ENCODE measurements at places on chromosomes 13 and 19.

DNA sequence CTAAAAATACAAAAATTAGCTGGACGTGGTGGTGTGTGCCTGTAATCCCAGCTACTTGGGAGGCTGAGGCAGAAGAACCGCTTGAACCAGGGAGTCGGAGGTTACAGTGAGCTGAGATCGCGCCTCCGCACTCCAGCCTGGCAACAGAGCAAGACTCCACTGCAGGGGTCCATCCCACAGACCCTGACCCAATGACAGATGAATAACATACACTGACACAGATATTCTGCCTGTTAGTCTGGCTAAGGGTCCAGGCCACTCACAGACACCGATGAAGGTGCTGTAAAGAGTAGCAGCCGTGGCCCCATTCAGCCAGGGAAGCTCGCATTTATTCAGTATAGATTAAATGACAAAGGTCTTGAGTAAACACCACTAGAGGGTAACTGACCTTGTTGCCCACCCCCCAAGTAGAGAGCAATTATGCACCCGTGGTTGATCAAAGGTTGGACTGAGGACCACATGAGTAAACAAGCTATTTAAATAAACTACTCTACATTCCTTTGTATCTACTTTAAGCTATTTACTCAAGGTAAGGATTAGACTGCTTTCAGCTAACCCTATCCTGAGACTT lies 8.5 kb upstream of the CRYL1 start:
- no peak for DNase-seq

DNA sequence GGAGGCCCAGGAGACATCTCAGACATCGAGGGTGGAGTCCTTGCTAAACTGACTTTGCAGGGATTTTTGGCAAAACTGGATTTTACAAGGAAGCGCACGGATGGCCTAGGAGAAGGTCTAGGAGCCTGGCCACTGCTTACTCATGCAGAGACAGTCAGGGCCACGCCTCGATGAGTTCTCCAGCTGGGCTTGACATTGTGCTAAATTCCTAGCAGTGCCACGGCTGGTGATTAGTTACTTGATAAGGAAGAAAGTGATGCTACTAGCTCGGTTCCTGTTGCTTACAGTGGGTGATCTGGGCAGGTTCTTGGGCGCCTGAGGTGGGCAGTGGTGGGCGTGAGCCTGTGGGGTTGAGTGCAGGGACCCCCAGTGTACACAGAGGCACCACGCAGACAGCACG lies 143.4 kb downstream of the SOX1 start:
- DNase-seq = no peak

DNA sequence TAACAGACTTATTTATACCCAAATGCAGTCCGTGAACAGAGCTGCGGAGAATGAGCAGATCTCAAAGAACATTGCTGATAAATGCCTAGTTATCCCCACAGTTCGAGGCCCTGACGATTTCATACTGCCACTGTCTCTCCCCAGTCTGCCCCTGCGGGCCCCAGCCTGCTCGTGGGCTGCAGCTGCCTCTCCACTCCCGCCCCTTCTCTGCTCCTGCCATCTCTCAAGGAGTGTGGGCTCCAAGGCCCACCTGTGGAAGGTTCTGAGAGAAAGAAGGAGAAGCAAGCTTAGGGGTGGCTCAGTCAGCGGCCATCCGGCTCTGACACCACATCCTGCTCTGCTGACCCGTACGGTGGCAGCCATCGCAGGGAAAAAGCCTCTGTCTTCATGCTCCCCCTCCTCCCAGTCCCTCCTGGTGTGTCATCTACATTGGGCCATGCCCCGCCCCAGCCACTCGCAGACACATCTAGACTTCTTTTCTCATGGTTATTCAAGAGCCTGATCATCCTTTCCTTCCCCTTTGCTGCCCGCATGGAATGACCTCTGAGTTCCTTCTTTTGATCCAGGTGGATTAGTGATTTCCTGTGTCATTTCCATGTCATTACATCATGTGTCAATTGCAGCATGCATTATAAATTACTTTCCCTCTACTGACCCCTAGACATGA lies 52.0 kb downstream of the EPS15L1 start:
- no peak for DNase-seq

DNA sequence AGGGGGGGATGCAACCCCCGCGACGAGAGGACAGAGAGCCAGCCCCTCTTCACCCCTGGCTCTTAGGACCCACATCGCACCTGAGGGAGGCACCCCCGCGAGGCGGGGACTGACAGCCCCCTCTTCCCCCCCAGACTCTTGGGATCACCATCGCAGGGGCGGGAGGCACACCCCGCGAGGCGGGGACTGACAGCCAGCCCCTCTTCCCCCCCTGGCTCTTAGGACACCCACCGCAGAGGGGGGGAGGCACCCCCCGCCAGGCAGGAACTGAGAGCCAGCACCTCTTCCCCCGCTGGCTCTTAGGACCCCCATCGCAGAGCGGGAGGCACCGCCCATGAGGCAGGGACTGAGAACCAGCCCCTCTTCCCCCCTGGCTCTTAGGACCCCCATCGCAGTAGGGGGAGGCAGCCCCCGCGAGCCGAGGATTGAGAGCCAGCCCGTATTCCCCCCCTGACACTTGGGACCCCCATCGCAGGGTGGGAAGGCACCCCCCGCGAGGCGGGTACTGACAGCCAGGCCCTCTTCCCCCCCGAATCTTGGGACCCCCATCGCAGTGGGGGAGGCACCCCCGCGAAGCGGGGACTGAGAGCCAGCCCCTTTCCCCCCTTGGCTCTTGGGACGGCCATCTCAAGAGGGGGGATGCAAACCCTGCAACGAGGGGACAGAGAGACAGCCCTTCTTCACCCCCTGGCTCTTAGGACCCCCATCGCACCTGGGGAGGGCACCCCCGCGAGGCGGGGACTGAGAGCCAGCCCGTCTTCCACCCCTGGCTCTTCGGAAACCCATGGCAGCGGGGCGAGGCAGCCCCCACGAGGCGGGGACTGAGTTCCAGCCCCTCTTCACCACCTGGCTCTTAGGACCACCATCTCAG lies 2425.1 kb upstream of the PCDH20 start:
- no peak for DNase-seq

GRCh38 chr13:60158321-60158801 lies 5.4 kb downstream of the DIAPH3 start:
- no peak for DNase-seq

- no peak for DNase-seq
These were observed 675 bp upstream of the PGPEP1 start for GRCh38 chr19:18339723-18340122.
